Cardiac fibroblast (primary cell): ENCODE measurements at places on chromosomes 2 and 18.

GRCh38 chr2:105712981-105713596 lies 31.6 kb upstream of the NCK2 start:
- DNase-seq, result peak; percentile 79

- DNase-seq, result no peak
These were observed 38.4 kb downstream of the KIF1A start for GRCh38 chr2:240781471-240782220.

GRCh38 chr2:28310107-28310506 lies 82.6 kb upstream of the FOSL2 start:
- no peak for DNase-seq

DNA sequence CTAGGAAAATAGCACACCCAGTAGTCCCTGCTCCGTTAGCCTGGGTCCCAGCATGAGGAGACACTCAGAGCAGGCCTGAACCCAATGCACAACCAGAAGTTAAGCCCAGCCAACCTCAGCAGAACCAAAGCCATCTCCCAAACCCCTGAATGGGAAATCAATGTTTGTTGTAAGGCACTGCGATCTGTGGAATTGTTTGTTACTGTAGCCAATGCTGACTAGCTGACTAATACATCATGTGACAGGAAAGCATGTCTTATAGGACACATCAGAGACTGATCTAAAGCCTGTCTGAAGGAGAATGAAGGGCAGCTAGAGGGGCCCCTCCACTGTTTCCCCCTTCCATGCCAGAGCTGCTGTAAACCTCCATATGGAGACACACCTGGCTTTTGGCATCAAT lies 96.4 kb downstream of the MARCHF4 start:
- DNase-seq, result no peak

GRCh38 chr2:5845798-5846330 lies 153.7 kb downstream of the SOX11 start:
- no peak for DNase-seq

- DNase-seq, result no peak
These were observed 22.5 kb downstream of the LIPG start for GRCh38 chr18:49584394-49584793.

GRCh38 chr2:11009891-11010290 lies 98.2 kb downstream of the KCNF1 start:
- no peak for DNase-seq

DNA sequence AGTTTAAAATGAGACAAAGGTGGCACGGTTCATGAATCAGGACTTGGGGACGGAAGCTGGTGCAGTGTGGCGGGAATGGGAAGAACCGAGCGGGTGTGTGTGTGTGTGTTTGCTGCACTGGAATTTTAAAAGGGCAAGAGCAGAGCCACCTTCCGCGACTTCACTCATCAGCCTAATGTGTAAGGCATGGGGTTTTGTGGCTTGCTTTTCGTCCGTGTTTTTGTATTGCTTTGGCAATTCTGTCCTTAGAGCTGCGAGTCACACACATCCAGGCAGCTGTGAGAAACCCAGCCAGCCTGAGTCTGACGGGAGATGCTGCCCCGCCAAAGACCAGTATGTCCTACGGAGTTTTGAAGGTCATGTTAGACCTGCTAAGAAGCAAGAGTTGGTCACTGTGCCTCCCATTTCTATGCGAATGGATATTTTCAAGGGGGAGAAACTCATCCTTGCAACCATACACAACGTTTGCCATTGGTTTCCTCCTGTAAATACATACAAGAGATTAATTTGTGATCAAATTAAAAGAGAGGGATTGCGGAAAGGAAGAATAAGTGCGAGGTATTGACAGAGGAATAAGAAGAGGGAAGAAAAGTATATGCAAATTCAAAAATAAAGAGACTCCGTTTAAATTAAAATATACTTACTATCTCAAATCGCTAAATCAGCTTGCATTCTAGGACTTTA lies 665 bp upstream of the CACNB4 start:
- DNase-seq, result peak; percentile 7

- DNase-seq, result no peak
These were observed 76.4 kb downstream of the ZSWIM2 start for GRCh38 chr2:186772579-186772978.

DNA sequence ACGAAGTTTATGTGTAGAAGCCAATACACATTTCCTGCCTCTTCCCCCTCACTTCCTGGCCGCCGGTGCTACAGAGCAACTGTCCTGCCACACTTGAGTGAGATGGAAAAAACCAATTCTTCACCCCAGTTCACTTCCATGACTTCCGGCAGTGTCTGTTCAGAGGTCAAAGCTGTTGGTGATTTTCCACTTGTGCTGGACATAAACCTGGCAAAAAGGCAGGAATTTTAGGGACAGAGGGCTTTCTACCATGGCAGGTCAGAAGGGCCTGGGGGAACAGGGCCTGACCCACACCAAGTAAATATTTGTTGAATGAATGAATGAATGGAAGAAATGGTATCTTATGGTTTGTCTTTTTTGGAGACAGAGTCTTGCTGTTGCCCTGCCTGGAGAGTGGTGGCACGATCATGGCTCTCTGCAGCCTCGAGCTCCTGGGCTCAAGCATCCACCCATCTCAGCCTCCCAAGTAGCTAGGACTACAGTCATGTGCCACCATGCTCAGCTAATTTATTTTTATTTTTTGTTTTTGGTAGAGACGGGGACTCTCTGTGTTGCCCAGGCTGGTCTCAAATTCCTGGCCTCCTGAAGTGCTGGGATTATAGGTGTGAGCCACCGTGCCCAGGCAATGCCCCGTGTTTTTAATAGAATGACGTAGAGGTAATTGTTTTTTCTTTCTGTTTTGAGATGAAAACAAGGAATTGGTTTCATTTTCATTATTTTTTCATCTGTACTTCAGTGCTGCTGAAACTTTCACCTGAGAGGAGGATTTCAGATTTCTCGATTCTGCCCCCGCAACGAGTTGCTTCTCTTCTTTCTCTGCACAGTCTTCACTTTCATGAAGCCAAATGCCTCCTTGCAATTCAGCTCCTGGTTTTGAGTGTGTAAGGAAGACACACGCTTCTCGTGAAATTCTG lies 48.0 kb upstream of the LPIN2 start:
- DNase-seq, result no peak

- no peak for DNase-seq
These were observed 1.9 kb downstream of the TTL start for GRCh38 chr2:112483831-112484230.

DNA sequence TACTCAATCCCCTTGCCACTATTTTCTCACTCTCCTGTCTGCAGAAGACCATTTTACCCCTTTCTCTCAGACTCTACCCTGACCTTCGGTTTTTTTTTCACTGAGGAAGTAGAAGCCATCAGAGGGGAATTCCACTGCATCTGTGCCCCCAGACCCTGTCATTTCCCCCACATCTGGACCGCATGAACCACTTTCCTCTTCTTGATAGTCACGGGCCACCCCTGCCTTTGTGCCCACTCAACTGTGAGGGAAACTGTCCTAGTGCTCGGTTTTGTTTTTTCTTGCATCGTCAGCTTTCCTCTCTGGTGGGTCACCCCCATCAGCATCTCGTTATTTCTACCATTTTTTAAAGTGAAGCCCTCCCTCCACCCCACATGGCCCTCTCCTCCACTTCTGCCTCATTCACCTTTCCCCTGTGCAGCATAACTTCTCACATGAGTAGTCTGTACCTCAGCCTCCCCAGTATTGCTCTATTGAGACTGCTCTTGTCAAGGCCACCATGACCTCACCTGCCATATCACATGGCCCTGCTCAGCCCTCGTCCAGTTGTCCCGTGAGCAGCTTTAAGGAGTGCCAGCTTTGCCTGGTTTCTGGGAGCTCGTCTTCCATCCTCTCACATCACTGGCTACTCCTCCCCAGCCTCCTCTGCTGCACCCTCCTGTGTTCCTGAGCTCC lies 32.4 kb downstream of the TMEM87B start:
- DNase-seq, result no peak

DNA sequence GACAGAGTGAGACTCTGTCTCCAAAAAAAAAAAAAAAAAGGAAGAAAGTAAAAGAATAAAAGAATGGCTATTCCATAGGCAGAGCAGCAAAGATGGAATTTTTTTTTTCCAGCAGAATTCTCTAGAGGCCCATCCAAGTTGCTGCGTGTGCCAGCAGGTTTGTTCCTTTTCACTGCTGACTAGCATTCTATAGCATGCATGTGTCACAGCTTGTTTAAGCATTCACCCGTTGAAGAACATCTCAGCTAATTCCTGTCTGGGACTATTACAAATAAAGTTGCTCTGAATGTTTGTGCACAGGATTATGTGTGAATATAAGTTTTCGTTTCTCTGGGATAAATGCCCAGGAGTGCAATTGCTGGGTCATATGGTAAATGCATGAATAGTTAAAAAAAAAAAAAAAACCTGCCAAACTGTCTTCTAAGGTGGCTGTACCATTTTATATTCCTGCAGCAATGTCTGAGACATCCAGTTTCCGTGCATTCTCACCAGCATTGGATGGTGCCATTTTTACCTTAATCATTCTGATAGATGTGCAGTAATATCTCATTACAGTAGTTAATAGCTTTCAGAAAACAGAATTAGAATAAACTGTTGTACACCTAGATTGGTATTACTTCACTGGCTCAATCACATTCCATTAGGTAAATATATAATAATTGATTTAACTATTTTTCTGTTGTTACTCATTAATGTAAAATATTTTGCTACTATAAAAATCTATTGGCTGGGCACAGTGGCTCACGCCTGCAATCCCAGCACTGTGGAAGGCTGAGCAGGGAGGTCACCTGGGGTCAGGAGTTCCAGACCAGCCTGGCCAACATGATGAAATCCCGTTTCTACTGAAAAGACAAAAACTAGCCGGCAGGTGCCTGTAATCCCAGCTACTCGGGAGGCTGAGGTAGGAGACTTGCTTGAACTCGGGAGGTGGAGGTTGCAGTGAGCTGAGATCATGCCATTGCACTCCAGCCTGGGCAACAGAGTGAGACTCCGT lies 47.5 kb upstream of the ASAP2 start:
- no peak for DNase-seq

DNA sequence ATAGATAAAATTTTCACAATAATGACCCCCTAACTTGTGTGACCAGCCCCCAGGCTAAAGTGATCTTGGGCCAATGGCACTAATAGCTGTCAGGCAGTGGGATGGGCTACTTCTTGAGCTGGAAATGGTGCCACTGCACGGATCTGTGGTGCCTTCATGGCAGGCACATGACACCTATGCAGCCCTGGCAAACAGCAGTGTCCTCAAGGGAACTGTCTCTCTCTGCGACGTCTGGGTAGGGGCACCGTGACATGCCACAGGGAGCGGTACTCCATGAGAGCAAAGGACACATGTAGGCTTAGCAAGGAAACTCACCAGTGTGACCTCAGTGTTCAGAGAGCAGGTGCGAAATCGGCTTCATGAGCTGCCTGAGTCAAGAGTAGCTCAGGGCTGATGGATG lies 161.7 kb upstream of the TWIST2 start:
- DNase-seq, result no peak

- no peak for DNase-seq
These were observed 309.5 kb upstream of the LYPD1 start for GRCh38 chr2:132979339-132980093.

- no peak for DNase-seq
These were observed 160.5 kb downstream of the GALNT13 start for GRCh38 chr2:154032220-154032619.

DNA sequence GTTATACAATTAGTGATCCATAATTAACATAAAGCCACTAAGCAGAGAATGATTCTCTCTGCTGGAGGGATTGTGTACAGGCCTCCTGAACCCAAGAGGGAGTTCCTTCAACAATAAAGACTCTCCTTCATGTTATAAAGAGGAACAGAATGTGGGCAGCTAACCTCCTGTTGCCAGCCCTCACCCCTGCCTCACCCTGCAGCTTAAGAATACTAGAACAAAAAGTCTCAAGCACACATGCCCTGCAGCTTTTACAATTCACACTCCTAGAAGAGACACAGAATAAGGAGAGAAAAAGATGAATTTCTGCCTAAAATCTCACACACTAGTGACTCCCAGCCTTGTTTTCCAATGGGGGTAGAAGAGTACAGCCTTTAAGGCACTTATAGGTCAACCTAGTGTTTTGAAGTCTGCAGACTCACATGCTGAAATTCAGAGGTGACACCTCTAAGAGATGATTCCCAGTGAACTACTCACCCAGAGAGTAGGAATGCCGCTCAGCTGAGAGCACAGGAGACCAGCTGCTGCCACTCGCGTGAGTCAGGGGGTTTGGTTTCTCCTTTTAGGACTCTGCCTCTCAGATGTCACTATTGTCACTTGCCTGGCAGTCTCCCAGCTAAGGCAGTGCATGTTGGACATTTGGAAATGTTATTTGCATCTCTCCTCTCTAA lies 32.5 kb upstream of the IL1RL1 start:
- peak; percentile 39 for DNase-seq

DNA sequence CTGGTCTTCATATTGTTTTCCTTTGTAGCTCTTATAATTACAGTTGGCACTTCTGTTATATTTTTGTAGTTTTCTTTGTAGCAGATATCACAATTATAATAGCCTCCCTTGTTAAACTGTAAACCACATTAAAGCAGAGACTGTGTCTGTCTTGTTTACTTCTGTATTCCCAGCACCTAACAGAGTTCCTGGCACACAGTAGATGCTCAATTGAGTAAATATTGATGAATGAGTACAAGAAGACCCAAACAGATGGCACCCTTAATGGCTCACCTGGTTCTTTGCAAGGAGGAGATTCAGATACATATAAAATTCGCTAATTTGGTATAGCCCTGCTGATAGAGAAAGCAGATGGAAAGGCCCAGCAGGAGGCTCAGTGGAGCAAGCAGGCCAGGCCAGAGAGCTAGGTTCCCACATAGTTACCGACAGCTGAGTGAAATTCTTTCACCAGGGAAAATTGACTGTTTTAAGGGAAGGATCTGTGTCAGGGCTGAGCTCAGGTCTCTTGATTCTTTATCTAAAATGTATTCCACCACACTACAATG lies 120.1 kb downstream of the NUP35 start:
- no peak for DNase-seq

DNA sequence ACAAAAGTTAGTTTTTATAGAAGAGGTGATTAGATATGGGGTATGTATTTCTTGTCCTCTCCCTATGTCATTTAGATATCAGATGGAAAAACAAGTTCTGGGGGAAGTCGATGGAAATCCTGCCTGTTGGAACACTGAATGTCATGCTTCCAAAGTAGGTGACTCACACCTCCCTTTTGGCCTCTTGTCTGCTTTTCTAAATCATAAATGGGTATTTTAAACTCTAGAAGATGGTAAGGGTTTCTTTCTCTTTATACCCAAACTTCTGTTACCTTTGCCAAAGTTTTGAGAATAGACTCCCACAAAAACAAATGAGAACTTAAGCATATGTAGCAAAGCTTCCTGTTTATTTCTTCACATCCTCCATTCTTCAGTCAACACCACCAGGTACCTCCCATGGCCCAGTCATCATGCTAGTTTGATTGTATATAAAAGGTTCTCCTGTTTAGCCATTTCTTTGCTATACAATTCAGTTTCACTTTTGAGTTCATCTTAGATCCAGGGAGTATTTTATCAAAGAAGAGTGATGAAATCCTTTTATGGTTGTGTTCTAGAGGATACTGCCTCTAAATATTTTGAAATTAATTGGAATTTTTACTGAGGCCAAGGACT lies 63.9 kb downstream of the PRKRA start:
- DNase-seq, result peak; percentile 17

- no peak for DNase-seq
These were observed 9.1 kb downstream of the RESP18 start for GRCh38 chr2:219323434-219323833.

GRCh38 chr2:104658904-104659591 lies 194.9 kb upstream of the POU3F3 start:
- no peak for DNase-seq

- no peak for DNase-seq
These were observed 4.3 kb downstream of the AAK1 start for GRCh38 chr2:69639266-69639665.

GRCh38 chr18:41809652-41810051 lies 145.4 kb upstream of the PIK3C3 start:
- no peak for DNase-seq
